Epithelial cell of proximal tubule (primary cell): ENCODE measurements at places on chromosomes 6 and 20. TPM values are rescaled to one million over a fixed set of nuclear protein-coding genes. Genes with fewer than 3 reads are reported as not detected.

GRCh38 chr6:15088904-15089568 lies 156.8 kb upstream of the JARID2 start:
- no peak for DNase-seq

DNA sequence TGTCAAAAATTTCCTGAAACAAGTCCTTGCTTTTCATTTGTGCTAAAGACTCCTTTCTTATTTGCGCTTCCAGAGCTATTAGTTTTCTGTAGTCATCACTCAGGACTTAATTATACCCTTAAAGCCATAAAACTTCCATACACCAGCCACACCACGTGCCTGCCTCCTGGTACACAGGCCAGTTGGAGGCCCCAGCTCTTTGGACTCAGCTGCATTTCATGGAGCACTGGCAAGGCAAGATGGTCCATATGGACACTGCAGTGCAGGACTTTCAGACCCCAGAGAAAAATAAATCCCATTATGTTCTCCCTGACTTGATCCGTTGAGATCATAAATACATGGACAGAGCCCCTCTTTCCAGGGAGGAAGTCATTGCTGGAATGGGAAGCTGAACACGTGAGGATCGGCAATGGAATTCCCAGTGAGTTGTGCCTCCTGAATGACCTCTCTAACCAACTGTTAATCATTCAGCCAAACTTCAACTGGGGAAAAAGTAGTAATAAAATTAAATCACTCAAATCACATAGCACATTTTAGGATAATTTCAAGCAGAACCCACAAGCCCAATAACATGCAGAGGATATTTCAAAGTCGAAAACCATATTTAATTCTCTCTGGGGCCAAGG lies 173.1 kb downstream of the HACE1 start:
- no peak for DNase-seq

- no peak for DNase-seq
Observed at GRCh38 chr6:119428633-119429032, 79.1 kb upstream of the MAN1A1 start.

GRCh38 chr20:9241232-9241692 lies 172.4 kb downstream of the PLCB4 start:
- DNase-seq = peak; percentile 95

DNA sequence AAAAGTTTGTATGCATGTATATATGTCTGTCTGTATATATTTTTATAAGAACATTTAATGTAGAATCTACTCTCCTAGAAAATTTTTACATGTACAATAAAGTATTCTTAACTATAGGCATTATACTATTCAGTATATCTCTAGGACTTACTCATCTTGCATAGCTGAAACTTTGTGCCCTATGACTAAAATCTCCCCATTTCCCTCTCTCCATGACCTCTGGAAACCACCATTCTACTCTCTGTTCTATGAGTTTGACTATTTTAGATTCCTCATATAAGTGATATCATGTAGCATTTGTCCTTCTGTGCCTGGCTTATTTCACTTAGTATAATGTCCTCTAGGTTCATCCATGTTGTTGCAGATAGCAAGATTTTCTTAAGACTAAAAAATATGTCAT lies 205.1 kb upstream of the SMLR1 start:
- no peak for DNase-seq

NEDD9 gene
- total RNA-seq = 21.7 and 35.1 TPM in 2 replicates

DNA sequence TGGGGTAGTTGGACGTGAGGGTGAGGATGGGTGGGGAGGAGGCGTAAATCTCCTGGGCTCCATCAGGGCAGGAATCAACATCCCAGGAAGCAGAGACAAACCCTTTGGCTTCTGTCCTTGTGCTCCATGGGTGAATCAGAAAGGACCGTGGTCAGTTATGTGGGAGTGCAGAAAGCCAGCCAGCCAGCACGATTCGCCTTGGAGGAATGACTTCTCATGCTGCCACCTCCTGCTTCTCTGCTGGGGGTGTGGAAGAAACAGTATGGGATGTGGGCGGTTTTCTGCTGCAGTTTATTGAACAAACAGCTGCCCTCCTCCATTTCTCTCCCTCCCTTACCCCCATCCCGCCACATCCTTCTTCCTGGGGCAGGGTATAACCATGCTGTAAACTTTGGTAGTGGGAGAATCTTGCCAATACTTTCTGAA lies 214.5 kb downstream of the SOX4 start:
- peak; percentile 30 for DNase-seq

DNA sequence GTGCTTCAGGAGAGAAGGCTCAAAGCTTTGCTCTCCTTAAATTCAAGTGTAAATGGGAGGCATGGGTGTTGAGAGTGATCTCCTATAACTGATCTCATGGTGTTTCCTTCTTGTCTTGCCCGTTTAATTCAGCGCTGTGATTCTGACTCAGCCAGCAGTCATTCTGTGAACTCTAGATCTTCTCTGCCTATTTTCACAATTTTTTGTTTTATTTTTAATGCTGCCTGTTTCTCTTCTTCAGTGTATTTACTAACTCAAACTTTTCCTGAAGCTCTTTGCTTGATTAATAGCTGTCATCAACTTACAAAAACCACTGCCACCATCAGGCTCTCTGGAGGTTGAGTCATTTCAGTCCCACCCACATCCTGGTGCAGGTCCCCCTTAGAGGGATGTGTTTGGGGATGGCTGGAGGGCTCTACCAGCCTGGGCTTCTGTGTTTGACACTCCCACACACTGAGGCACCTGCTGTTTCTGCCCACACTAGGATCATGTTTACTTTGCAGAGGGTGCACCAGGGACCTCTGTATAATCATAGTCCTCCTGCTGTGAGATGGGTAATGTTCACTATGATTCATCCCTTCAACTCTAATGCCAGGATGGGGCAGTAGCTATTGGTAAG lies 94.0 kb downstream of the SHLD1 start:
- no peak for DNase-seq

TFAP2B gene
- 4.6 and 8.3 TPM in 2 replicates for total RNA-seq

DNA sequence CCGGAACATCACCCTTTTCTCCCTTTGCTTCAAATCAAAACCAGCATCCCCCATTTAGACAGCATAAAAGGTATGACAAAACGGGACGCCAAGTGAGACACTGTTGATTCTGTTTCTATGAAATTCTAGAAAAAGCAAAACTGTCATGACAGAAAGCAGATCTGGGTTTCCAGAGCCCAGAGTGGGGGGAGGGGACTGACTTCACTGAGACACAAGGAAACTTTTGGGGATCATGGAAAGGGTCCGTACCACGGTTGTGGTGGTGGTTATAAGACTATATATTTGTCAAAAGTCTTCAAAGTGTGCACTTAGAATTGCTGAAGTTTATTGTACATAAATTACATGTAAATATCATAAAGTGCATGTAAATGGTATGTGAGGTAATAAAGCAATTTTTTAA lies 82.6 kb downstream of the SLC22A3 start:
- no peak for DNase-seq

- no peak for DNase-seq
Observed at GRCh38 chr20:45467861-45468260, 1.7 kb upstream of the WFDC2 start.

TLDC2 gene
- total RNA-seq = 0.17 and 1.1 TPM in 2 replicates
